NCI-H748 treated with DMSO at 0.1 percent for 48 hours (cell line): ENCODE measurements at places on chromosomes 7 and 10.

DNA sequence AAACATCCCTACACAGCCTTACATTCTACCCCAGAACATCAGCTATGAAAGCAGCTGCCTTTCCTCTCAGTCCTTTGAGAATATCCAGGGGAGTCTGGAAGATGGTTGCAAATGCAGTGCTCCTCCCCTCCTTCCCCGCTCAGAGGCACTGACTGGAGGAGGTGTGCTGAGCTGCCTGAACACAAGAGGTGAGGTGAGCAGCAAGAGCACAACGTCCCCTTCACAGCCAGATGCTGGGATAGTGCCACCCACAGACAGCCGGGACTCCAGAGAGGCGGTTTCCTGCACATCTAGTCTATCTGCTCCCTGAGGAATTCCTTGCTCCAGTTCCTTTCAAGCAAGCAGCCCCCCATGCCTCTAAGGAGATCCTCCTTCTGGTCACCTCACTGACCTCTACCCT is 74.2 kb downstream of the EZH2 start:
- DNase-seq: no peak

DNA sequence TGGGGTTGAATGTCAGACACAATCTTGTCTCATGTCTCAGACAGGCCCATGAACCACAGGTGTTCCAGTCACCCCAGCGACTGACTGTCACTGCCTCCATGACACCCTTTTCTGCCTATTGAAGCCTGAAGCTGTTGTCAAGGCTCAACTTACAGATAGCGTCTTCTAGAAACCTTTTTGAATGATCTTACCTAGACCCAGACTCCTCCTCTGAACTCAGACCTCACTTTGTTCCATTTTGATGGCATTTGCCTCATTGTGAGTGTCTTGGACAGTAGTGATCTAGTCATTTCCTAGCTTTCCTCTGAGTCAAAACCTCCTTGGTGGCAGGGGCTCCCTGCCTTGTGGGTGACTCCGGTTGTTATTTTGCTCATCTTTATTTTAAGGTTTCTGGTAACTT is 98.3 kb upstream of the AGK start:
- DNase-seq: no peak

- DNase-seq: peak; percentile 35
These were observed 47.3 kb upstream of the NPTX2 start for GRCh38 chr7:98569691-98570337.

DNA sequence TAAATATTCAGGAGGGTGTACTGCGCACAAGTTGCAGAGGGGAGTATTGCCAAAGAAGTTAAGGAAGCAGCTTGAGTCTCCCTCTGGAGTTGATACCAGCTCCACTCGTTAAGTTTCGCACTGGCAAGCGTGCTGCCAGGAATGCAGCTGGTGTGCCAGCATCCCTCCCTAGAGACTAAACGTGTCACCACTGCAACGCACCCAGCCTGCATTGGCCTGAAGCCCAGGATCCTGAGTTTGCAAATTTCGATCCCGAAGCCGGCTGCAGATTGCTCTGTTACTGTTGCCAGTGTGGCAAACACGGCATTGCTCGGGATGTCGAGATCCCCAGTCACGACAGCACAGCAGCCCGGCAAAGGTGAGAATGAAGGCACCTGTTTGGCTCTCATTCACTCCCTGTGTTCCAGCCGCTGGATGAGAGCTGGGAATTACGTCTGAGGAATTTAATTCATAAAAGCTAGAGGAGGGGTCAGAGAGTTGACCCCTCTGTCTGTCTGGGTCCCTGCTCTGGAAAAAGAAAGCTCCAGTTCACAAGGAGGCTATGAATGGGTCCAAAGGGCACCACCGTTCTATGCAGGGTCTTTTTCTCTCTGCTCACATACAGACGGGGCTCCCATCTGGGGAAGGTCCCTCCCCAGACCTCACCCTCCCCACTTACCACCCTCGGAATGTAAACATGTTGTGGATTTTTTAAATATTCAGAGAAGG is 61.0 kb downstream of the NRP1 start:
- DNase-seq: no peak

DNA sequence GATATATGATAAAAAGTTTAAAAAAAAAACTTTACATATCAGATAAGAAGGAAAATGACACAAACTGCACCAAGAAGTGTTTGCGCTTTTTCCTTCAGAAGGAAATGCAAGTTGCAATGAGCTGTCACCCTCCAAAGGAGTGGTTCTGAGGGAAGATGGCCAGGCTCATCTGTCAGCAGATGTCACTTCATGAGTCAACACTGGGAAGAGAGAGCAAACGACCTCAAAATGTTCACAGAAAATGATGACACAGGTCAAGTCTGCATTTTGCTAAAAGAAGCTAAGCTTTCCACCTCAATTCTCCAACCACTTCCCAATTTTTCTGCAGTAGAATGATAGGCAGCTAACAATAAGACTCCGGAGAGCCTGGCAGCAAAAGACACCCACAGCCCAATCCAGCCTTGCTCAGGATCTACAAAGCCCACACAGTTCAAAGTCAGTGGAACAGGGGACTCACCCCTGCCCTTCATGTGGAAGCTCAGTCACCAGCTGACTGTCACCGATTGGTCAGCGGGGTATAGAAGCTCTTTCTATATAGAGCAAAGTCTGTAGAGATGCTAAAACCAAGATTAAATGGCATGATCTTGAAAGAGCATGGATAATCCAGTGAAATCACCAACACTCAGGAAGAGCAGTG is 155.1 kb upstream of the NEBL start:
- no peak for DNase-seq

DNA sequence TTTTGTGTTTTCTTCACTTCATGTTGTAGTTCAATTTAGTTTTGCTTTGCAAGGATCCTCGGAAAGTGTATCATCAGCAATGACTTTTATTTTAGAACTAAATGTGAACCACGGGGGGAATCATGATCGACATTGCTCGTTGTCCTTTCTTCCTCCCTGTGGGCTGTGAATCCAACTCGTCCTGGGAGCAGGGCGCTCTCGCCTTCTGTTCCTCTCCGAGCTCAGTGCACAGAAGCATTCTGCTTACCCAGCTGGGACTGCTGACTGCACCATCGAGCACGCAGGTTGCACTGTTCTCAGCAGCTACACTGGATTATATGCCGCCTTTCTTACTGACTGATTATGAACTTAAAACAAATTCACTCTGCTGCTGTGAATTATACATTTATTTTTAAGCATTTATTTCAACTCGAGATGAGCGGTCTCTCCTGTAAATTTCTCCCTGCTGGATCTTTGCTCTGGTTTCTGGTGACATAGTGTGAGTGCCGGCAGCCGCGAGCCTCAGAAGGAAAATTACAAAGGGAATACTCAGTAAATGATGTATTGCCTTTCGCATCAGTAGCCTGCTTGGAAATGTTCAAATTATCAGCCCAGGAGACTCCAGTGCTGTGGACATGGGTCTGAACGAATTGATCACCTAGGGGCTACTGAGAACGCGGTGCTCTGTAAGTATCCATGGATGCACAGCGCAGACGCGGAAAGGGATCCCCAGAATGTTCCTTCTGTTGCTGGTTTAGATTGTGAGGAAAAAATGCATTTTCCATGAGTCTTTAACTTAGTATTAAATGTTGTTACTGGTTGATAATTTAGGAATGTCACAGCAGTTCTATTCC is 92.6 kb downstream of the PTPRE start:
- no peak for DNase-seq

DNA sequence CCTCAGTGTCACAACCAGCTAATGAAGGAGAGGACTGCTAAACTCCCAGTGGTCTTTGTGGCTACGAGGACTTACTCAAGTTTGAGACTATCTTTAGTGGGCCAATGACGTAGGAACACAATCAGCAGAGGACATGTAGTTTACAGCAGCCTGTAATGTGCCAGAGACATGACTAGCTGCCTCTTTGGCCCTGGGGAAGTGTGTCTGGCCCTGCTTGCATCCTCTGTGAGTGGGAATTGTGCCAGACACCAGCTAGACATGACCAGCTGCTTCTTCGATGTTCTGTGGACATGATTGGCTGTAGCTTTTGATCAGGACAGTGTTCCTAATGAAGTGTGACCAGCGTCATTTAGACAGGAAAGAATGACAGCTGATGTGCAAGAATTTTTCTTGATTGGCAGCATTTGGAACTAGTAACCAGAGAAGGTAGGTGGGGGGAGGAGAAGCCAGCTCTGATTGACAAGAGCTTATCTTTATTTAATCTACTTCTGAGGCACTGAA is 141.7 kb downstream of the AUTS2 start:
- no peak for DNase-seq

DNA sequence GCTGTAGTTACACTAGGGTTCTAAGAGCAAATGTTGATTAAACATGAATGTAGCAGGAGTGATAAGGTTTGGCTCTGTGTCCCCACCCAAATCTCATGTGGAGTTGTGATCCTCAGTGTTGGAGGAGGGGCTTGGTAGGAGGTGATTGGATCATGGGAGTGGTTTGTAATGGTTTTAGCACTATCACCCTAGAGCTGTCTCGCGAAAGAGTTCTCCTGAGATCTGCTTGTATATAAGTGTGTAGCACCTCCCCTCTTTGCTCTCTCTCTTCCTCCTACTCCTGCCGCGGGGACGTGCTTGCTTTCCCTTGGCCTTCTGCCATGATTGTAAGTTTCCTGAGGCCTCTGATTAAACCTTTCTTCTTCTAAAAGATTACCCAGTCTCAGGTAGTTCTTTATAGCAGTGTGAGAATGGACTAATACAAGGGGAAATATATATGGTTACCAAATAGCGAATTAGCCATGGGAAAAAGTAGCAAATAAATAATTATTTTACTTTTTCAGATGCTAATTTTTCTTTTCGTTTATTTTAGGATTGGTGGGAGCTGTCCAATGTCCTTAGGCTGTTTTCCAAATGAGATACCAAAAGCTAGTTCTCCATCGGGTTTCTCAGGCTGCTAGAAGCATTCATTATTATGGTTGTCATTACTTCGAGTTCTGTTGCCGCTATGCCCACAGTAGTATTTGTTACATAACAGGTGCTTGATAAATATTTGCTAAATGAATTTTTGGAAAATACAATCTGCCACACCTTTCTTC is 58.7 kb downstream of the PTEN start:
- no peak for DNase-seq

- peak; percentile 21 for DNase-seq
These were observed 92.5 kb downstream of the COL13A1 start for GRCh38 chr10:69894156-69894555.

DNA sequence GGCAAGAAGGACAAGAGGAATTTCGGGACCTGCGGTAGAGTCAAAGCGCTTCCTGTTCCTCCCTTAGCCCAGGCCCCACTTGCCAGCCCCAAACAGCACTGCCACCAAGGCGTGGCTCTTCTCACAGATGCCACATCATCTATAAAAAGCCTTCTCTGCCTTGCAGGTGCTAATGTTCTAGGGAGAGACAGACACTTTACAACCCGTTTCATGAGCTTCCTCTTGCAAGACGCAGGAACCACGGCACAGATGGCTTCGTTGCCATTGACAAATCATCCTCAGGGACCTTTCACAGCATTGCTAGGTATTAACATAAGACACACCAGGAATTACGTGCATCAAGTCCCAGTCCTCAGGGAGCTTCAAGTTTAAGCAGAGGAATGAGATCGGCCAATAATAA is 180.9 kb downstream of the JCAD start:
- no peak for DNase-seq

GRCh38 chr10:31318854-31319601 is at the start of gene ZEB1:
ZEB1 (plus strand) TSS chr10:31319216; CDS start chr10:31319235, 19 bp downstream.
- peak; percentile 67 for DNase-seq

DNA sequence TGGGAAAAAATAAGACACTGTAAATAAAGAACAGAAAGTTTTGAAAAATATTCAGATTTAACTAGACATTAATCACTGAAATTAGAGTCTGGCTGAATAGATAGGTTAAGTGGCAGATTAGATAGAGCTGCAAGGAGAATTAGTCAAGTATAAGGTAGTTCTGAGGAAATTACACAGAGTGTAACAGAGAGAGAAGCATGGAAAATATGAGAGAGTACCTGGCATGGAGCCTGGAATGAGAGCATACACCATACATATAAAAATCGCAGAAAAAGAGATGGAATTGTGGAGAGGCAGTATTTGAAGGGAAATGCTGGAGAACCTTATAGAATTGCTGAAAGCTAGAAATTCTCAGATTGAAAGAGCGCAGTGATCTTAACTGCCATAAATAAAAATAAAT is 46.9 kb downstream of the ZNRF2 start:
- DNase-seq: no peak

DNA sequence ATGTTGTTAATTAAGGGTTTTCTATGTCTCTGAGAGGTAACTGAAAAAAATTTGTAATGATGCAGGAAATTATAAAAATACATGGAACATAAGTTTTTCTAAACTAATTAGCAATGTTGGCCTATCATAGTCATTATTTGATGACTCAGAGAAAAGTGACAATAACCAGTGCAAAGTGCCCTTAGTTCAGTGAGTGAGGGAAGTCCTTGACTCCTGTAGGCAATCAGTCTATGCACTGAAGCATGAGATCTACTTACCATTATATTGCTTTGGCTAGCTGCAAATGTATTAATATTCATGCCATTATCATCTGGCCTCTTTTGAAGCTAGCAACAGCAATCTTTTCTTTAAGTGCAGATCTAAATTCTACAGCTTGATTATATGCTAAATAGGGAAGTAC is 40.6 kb downstream of the CCDC172 start:
- no peak for DNase-seq
